ENCODE measurements at places on chromosomes 12 and 14. TPM values are rescaled to one million over a fixed set of nuclear protein-coding genes. Genes with fewer than 3 reads are reported as not detected.
A peak's percentile ranks its signal among the peaks of the same experiment; 100 is the strongest.

GRCh38 chr14:36524874-36525745, 5.1 kb upstream of the NKX2-1 start:
- DNase-seq: peak; percentile 4

GRCh38 chr12:124132530-124132929, 159.5 kb downstream of the ZNF664 start:
- DNase-seq: no peak

GRCh38 chr14:69713209-69713781, 53.6 kb upstream of the SRSF5 start:
- DNase-seq: no peak

DNA sequence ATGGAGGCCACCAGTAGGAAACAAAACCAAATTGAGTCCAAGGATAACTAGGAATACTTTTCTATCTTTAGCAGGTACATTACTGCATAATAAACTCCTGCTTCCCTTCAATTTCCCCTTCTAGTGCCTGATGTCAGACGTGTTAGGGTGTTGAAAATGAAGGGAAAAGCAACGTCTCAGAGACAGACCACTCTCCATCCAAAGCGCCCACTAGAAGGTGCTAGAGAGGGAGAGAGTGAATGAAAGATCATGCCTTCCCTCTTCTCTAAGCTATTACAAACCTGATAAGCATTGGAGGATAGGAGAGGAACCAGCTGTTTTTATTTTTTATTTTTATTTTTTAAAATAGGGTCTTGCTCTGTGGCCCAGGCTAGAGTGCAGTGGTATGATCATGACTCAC, 64.1 kb downstream of the ZNF641 start:
- peak; percentile 10 for DNase-seq

GRCh38 chr12:8561011-8561410, 20.3 kb upstream of the CLEC4E start:
- no peak for DNase-seq

DNA sequence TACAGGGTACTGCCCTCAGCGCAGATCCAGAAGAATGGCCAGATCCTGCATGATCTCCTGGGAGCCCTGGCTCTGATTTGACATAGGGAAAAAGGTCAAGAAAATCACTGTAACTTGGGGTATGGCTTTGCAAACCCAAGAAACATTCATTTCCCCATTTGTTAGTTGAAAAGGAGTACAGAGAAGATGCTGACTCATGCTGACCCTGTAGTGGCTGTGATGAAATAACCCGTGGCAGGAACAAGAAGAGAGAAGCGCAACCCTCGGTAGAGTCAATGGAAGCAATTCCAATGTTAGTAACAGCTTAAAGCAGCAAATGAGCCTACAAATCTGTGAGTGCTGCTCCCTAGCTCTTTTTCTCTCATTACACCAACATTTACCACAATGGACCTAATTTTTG, 281.6 kb upstream of the NPAS3 start:
- peak; percentile 77 for DNase-seq

- no peak for DNase-seq
Measured at GRCh38 chr12:144650-145284, 69.2 kb downstream of the SLC6A12 start.

DNA sequence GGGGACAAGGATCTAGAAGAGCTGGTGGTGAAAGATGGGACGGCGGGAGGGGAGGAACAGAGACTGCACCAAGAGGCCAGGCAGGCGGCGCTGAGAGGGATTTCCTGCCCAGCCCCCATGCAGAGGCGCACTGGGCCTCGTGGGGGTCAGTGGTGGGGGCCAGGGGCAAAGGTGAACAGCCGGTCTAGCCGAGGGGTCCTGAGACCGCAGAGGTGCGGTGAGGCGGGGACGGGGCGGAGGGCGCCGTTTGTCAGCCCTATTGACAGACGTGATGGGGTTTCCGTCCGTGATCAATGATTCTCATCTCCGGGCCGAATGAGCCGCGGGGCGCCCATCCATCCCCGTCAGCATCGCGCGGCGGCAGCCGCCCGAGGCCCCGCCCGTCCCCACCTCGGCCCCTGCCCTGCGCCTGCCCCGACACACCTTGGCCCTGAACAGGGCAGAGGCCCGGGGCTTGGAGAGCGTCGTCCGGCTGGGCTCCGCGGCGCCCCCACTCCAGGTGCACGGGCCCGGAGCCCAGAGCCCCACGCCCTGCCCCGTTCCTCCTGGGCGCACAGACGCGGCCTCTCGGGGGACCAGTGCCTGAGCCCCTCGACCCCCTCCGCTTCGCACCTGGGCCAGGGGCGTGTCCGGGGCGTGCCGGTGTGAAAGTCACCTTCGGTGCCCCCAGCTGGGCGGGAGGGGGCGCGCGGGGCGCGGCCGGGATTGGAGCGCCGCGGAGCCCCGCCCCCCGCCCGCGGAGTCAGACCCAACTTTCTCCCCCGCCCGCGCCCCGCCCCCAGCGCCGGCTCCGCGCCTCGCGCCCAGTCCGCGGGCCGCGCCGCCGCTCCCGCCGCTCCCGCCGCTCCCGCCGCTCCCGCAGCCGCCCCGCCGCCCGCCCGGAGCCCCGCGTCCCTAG, at the start of gene NXPH4:
TSS of gene NXPH4 (plus strand) at position 781 of the 898 bp plus-strand sequence. CDS start 176 bp downstream, outside the sequence.
- DNase-seq: no peak

GRCh38 chr14:105315211-105315721, 718 bp downstream of the PACS2 start:
- DNase-seq: peak; percentile 42

APOF gene
- not detected for total RNA-seq

MYL2 gene
- not detected for total RNA-seq

CATSPERB gene
- not detected for total RNA-seq

All from fibroblast of villous mesenchyme (primary cell).